Effector memory CD8-positive, alpha-beta T cell (primary cell): ENCODE measurements at places on chromosomes 5 and 9.

- DNase-seq = no peak
These were observed 3.5 kb downstream of the PAX5 start for GRCh38 chr9:37030611-37030939.

DNA sequence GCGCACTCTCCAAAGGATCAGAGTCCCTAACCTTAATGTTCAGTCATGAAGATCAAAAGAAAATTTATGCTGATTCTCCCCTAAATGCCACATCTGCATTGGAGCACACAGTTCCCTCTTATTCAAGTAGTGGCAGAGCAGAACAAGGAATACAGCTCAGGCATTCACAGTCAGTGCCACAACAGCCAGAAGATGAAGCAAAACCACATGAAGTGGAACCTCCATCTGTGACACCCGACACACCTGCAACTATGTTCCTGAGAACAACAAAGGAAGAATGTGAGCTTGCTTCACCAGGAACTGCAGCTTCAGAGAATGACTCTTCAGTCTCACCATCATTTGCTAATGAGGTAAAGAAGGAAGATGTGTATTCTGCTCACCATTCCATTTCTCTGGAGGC is 40.0 kb downstream of the CMYA5 start:
- no peak for DNase-seq

DNA sequence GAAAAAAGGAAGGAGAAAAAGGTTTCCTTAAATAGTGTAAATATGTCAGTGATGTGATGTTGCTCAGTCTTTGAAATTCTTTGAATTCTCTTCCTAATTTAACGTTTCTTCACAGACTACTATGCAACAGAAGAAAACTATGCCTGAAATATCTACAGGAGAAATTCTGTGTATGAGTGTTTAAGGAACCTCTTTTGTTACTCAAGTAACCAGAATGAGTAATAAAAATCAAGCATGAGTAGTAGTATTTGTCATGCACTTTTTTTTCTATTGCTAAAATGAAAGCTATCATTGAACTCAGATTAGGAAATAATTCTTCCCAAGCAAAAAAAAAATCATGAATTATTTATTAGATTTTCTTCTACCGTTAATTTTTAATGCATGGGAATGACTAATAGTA is 20.3 kb upstream of the THG1L start:
- DNase-seq = no peak

- no peak for DNase-seq
These were observed 13.2 kb downstream of the TTC39B start for GRCh38 chr9:15293804-15294316.

GRCh38 chr5:72242796-72243475 is 77.1 kb downstream of the MRPS27 start:
- DNase-seq = no peak

DNA sequence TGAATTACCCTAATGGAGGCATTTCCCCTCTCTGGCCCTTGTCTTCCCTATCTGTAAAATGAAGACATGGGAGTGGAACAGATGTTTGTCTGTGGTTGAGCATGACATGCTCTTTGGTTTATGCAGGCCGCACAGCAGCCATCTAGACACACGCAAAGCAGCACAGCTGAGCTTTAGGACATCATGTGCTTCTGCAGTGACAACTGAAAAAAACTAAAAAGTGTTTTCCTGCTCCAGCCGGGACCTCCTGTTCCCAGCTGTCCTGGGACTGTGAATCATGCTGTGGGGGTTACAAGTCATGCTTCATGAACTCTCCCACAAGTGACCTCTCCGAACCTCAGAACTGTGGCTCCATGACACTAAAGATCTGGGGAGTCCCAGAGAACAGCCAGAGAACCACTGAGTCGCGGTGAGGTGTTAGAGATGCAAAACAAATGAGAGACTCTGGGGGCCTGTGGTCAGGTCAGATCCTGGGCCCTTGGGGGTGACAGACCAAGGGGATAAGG is 1.7 kb downstream of the SMIM3 start:
- DNase-seq = no peak

- DNase-seq = no peak
These were observed 320.1 kb downstream of the ADGRV1 start for GRCh38 chr5:90878549-90879196.

- no peak for DNase-seq
These were observed 377.5 kb downstream of the MED10 start for GRCh38 chr5:6000867-6001266.

DNA sequence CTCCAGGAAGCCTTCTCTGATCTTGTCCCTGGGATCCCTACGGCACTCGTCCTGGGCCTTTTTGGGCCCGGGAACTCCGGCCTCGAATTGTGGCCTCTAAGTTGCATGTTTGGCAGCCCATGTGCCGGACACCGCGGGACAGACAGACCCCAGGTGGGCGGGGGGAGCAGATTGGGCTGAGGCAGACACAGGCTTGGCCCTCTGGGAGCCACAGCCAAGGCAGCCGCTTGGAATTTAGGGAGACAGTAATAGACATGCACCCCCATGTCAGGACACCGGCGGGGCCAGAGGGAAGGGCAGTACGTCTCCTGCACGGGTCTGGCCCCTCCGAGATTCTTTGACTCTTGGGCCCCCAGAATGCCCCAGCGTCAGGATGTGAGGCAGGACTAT is 36.2 kb downstream of the ADAMTSL2 start:
- DNase-seq = no peak

DNA sequence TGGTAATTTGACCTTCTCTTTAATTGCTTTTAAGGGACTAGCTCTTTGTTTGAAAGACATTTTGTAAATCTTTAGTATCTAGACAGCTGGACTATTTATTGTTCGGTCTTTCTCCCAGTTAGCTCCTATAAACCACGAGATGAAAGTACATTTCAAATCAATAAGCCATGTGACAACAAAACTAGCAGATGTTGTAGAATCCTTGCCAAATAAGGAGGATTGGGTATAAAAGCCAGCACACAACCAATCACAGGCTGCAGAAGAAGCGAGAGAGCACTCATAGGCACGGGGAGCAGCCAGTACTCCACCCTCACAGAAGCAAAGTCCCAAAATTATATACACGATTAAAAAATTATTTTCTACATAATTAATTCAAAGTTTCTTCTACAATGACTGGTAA is 8.1 kb upstream of the OMD start:
- DNase-seq = no peak

DNA sequence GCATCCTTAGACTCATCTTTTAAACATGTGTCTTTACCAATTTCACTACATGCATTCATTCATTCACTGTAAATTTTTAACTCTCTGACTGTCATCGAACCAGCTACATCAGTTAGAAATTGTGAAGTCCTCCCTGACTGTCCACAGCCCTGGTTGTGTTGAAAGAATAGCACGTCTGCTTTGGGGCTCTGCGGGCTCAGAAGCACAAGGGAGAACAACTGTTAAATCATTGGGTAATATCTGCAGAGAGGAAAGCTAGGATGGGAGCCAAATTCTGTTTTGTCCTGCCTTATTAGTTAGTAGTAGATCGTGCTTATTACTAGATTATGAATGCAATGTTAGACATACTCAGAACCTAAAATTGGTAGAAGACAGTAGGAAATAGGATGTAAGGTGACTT is 26.3 kb upstream of the FAM120AOS start:
- no peak for DNase-seq

DNA sequence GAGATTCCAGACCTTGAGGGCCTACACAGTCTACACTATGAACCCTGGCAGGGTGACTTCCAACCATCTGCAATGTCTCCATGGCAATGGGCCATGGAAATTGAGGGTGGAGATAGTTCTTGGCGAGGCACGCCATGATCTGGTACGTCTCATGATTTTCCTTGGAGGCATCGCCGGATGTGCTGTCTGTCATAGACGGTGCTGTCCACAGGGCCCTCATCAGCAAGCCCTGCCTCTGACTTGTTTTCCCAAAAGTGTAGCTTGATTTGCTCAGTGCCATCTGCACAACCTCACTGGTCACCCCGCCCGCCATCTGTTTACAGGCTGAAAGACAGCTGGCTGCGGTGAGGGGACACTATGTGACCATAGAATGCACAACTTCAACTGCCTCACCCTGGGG is 73.5 kb downstream of the BOD1 start:
- no peak for DNase-seq

DNA sequence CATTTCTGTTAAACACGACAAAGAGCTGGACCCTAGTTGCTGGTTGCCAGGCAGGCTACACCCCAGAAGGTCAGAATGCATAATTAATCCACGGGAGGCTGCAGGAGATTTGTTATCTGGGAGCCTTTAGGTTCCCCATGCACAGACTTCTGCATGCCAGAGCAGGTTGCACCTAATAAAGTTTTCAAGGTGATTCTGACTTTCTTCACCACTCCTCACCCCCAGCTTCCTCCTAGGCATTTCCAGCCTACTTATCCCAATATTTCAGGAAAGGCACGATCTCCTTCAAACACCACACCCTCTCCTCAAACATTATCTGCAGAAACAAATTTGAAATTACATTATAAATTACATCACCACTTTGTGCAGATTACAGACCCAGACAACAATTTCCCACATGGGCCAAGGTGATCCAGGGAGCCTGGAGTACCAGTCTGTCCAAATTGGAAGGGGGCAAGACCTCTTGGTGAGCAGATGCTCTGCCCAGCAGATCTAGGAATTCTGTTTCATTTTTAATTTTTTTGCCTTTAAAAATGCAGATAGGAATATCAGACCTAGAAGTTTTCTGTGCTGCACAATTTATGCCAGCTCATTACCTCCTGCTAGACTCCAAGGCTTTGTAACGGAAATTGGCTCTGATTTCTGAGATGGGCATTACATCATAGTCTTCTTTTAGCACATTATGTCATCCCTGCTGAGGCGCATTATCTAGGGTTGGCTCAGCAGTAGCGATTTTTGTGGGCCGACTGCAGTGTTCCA is 363.4 kb upstream of the SLC30A5 start:
- no peak for DNase-seq

- DNase-seq = peak; percentile 9
These were observed at the start of gene TGFBI for GRCh38 chr5:136028782-136029742. Gene TGFBI (plus strand): TSS chr5:136028988. CDS start chr5:136029056, 68 bp downstream.

DNA sequence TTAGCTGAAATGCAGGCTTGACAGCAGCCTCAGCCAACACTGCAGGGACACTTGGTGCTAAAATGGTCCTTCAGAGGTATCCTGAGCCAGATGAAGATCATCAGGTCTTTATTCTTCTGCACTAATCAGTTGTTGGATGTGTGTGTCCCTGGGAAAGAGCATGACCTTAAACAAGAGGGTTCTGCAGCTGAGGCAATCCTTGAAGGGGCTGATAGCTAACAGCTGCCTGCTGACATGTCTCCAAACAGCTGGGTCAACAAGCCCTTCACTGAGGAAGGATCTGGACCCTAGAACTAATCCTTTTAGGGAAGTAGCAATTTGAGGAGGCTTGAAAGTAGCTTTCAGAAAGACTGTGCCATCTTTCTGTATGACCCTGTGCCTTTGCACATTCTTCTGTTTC is 376.3 kb upstream of the ACTBL2 start:
- DNase-seq = no peak

GRCh38 chr5:104598285-104598684 is 1035.7 kb upstream of the NUDT12 start:
- DNase-seq = no peak

GRCh38 chr5:139893873-139894272 is 98.3 kb downstream of the PSD2 start:
- no peak for DNase-seq

GRCh38 chr9:13726746-13727145 is 447.3 kb upstream of the MPDZ start:
- no peak for DNase-seq

DNA sequence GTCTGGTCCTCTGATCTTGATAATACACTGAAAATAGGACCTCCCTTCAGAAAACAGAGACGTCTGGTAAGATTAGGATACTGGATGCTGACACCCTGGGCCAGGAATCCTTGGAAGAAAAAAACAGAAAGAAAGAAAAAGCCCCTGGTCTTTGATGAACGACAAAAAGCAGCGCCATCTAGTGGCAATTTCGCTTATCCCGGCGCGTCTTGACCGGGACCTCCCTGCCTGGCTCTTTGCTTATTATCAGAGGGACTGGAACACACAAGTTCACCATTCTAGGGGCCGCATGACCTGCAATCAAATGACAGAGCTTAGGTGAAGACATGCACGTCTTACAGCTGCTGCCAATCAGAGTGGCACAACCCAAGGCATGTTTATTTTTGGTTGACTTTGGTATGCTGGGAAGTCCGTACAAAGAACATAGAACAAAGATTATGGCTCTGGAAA is 114.9 kb upstream of the NFIB start:
- peak; percentile 3 for DNase-seq

DNA sequence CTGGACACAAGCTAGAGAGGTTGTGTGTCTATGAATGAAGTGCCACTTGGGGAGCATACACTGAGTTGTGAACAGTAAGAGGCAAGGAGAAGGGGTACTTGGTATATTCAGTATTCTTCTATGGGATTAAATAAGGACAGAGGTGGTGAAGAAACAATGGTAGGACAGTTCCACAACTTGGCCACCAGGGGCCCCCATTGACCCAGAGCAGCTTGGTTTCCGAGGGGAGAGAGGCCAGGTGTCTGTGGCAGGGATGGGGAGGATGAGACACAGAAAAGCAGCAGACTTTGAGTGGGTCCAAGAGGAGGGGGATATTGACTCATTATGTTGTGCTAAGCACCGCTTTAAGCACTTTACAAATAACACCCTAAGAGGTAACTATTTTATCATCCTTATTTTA is 220.6 kb downstream of the MELK start:
- DNase-seq = no peak

DNA sequence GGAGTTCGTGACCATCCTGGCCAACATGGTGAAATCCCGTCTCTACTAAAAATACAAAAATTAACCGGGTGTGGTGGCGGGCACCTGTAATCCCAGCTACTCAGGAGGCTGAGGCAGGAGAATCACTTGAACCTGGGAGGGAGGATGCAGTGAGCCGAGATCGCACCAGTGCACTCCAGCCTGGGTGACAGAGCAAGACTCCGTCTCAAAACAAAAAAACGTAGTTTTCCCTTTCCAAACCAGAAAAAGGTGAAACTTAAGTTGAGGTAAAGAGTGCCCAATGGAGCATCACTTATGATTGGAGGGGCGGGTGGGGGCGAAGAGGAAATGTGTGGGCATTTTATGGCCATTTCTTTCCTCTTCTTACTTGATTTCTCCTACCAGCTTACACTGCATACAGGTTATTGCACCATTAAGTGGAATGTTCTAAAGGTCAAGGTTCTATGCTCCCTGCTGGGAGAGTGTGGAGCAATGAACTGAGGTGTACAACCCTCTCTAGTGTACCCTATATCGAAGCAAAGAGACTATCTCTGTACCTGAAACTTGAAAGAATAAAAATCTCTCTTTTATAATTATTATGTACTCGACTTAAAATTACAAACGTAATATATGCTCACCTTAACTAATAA is 136.2 kb downstream of the DEPDC1B start:
- no peak for DNase-seq
